ENCODE measurements at places on chromosomes 16 and 17.

- DNase-seq, result no peak
These were observed 13.1 kb upstream of the GRB2 start for GRCh38 chr17:75418531-75418930.

DNA sequence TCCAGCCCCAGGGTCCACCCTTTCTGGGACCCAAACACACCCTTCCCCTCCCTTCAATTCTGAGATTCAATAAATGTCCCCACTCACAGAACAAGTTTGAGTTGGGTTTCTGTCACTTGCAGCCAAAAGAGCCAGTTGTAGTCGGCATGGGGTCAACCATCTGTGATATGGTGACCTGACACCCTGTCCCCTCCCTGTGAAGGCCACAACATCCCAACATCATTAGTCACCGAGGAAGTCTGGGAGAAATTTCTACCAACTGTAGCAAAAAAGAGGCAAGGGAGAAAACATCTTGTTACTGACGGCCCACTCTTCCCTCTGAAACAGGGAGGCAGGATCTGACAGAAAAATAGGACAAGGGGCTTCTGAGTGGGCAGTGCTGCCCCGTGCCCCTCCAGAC lies 638 bp upstream of the LYZL6 start:
- no peak for DNase-seq

DNA sequence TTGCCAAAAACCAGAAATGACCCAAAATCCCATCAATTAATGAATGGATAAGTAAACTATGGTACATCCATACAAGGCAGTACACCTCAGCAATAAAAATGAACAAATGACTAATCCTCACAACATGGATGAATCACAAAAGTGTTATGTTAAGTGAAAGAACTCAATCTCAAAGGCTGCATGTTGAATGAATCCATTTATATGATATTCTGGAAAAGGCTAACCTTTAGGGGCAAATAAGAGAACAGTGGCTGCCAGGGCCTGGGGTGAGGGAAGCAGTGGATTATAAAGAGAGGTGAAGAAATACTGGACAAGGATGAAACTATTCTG lies 46.1 kb upstream of the MSI2 start:
- DNase-seq, result no peak

GRCh38 chr16:10883004-10883403 lies 6.0 kb downstream of the CIITA start:
- no peak for DNase-seq

DNA sequence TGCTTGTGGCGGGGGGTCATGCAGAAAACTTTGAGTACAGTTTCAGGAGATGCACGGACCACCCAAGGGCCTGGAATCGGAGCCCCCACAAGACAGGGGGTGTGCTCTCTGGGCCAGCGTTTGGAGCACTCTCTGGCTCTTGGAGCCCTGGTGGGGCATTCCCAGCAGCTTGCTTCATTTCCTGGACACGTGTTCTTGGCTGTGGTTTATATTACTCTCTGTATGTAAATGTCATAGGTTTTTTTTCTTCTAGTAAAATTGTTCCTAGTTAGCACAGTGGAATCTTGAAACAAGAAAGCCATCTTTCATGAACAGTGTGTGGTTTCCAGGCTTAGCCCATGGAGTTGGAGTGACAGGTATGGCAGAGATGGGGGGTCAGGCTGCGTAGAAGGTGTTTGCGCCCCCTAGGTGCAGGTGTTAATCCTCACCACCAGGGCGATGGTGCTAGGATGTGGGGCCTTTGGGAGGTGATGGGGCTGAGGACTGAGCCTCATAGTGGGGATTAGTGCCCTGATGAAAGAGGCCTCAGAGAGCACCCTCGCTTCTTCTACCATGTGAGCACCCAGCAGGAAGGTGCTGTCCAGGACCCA lies 79.8 kb downstream of the JPH3 start:
- DNase-seq, result no peak

DNA sequence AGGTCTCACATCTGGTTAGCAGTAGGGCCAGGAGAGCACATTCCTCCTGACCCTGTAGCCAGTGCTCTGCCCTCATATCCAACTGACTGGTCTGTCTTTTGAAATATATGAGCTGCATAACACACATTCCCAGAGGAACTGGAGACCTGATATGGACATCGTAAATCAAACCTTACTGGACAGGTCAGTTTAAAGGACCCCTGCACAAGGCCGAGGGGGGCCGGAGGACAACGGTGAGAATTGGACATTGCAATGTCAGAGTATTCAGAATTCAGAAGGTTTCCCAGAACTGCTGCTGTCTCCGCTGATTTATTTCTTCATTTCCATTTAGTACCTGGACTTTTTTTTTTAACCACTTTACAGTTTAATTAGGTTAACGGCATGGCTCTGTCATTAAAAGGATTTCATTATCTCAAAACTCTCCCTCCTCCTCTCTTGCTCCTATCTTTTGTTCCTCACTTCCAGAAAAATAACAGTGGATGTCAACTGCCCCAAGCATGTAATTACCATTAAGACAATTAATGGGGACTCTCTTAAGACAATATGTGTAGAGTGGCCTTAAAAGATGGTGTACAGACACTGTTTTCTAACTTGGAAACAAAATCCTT lies 4.9 kb downstream of the PMFBP1 start:
- no peak for DNase-seq

DNA sequence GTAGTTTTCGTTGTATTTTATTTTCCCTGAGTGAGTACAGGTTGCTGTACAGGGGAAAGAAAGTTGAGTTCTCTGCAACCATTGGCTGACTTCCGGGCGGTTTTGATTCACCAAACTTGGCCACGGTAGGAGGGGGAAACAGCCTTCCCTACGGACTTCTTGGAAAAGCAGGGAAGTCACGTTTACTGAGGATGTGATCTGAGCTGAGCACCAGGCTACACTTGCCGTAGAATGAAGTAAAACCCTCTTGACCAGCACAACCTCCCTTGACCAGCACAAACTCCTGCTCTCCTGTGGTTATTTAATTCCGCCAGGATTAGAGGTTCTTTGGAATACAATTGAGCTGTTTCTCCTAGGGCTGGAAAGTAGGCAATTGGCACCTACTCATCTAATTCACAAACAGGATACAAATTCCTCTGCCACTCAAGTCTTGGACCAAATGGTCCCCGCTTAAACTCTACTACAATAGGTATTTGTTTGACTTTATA lies 242.0 kb upstream of the RBFOX1 start:
- DNase-seq, result no peak

DNA sequence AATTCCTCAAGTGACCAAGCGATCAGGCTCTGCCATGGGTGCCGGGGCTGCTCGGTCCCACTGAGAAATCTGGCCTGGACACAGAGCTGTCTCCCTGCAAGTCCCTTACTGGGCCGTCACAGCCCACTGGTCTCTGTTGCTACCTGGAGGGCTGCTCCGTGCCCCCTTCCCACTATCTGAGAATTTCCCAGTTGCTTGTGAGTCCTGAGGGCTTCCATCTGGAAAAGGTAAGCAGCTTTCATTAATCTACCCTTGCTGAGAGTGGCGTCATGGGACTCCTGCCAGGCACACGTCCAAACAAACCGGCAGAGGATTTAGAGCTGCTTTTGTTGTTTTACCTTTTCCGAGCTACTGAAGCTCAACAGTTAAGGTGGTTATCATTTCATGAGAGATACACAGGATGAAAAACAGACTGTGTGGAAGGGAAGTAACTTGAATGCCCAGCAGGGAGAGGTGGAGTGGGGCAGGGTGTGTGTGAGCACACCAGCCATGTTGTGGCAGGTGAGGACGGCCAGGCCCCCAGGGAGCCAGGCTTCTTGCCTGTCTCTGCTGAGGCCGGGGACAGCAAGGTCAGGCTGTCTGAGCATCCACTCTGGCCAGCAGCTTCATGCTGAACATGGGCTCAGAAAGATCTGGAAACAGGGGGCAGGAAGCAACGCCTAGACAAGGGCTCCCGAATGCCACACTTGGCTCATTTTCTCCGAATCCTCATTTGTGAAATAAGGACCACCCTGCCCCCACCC lies 50.6 kb downstream of the GTF3C1 start:
- no peak for DNase-seq

DNA sequence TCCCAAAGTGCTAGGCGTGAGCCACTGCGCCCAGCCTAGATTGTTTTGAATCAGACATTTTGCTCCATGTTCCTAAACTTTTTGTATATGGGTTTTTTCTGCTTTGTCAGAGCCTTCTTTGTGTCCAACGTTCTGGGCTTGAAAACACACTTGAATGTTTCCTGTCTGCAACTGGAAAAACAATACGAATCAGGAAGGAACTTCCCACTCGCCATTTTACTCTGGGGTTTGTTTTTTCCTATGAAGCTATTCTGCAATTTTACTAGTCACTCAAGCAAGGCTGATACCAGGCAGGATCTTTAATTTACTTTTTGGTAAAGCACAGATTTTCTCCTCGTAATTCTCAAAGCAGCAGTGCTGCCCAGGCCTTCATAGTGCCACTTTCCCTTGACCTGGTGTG lies 31.6 kb downstream of the ARHGAP17 start:
- no peak for DNase-seq

DNA sequence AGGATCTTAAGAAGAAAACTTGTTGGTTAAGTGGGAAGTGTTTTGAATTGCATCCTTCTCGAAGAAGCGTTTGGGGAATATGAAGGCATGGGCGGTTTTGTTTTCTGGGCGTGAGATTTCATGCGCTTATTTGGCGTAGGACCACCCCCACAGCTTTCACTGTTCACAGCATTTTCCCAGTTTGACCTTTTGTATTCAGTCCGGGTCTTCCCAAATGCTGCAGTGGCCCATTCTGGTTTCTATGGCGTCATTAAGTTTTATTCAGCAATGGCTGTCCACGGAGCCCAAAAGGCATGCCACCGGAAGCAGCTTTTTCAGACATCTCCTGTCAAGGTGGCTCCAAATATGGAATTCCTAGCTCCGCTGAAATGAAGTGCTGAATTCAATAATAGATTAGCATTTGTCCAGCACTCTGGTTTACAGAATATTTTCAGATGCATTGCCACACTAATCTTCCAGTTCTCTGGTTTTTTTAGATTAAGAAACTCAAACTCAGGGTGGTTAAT lies 90.6 kb upstream of the FBXO47 start:
- DNase-seq, result no peak

- DNase-seq, result no peak
These were observed 30.4 kb downstream of the BPTF start for GRCh38 chr17:67855504-67856324.

DNA sequence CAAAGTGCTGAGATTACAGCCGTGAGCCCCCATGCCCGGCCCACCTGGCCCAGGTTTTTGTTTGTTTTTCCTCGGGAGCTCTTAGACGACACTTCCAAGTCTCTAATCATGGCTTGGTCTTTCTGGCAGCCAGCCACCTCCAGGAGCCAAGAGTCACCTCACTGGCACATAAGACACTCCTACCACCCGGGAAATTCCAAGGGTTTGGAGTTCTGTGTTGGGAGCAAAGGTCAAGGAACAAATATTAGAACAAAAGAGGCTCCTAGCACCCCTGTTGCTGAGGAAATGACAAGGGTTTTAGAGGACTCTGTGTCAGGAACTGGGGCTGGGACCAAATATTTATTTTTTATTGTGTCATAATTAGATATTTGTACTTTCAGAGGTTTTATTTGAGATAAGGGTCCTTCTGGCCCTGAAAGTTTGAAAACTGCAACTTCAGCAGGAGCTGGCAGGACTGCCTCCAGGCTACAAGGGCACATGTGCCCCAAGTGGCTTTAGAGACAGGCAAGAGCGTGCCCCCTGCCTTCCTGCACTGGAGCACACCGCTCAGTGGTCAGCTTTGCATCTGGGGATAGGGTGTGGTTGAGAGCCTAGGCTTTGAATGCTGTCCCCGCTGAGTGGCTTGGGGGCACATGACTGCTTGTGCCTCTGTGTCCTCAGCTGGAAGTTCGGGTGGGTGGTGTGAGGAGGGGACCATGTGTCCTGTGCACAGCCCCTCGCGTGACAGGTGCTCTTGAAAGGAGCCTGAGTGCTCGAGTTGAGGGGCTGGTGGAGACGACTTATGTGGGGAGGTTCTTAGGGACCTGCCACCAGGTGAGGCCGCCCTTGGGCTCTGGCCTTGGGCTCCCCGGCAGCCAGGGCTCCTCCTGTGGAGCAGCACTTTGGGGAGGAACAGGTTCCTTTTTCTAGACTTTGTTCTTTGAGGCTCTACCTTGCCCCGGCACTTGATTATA lies 29.7 kb downstream of the MGRN1 start:
- no peak for DNase-seq

GRCh38 chr16:2157480-2158261 lies 2.1 kb downstream of the TRAF7 start:
- DNase-seq, result no peak

- no peak for DNase-seq
These were observed 101.1 kb downstream of the CLEC16A start for GRCh38 chr16:11045441-11045840.

- DNase-seq, result no peak
These were observed 47.0 kb downstream of the SKAP1 start for GRCh38 chr17:48382989-48383388.

GRCh38 chr17:12391468-12391867 lies 274.2 kb upstream of the MYOCD start:
- DNase-seq, result no peak

DNA sequence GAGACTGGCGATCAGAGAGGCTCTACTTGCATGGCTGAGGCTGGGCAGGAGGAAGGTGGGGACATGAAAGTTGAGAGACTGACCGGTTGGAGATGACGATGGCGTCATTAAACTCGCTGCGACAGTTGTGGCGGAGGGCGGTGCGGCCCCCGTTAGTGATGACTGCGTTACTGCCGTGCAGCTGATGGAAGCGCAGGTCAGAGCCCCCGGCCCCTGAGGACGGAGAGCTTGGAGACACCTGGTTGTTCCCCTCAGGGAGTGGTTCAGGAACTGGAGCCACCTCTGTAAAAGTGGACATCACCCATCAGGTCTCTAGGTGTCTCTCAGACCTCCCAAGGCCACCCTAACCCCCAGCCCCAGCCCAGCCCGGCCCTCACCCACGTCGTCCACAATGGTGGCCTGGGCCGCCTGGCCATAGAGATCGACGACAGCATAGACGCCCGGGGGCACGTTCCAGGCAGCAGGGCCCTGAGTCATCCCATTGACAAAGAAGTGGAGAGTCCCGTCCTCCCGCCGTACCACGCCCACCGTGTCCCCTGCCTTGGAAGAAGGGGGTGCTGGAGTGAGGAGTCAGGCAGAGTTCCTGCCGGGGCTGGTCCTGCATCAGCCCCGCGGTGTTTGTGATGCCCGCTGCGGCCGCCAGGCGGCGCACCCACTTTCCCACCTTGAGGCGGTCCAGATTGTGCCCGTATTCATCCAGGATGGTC lies 5.3 kb downstream of the NEURL4 start:
- no peak for DNase-seq

- DNase-seq, result no peak
These were observed 4.8 kb downstream of the SOX8 start for GRCh38 chr16:986411-986810.

DNA sequence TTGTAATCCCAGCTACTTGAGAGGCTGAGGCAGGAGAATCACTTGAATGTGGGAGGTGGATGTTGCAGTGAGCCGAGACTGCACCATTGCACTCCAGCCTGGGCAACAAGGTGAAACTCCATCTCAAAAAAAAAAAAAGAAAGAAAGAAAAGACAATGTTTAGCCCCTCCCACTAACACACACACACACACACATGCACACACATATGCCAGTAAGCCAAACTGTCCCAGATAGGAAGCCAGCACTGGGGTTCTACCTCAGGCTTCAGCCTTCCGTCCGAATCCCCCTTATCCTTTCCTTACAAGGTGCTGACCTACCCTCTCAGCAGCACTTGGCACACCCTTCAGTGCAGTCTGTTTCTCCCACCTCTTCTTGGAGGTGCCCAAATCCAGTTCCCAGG lies 8.7 kb upstream of the KCNH6 start:
- no peak for DNase-seq
